ENCODE measurements at places on chromosomes 7 and 10. TPM values are rescaled to one million over a fixed set of nuclear protein-coding genes. Genes with fewer than 3 reads are reported as not detected.

ATE1 gene
- 31.4 TPM for total RNA-seq

LIPF gene
- total RNA-seq: not detected

EBLN1 gene
- not detected for total RNA-seq

TWIST1 gene
- total RNA-seq: 17.8 TPM

TAX1BP1 gene
- 158 TPM for total RNA-seq

DNAJC12 gene
- total RNA-seq: 18.5 TPM

TMEM196 gene
- total RNA-seq: 0.14 TPM

ARHGAP22 gene
- total RNA-seq: 3.6 TPM

RRP12 gene
- total RNA-seq: 6.1 TPM
